ENCODE measurements at places on chromosomes 2 and 18.

- DNase-seq: no peak
These were observed 46.2 kb upstream of the CCDC141 start for GRCh38 chr2:179096090-179096489.

GRCh38 chr18:24846138-24846537, 385.7 kb downstream of the HRH4 start:
- no peak for DNase-seq

DNA sequence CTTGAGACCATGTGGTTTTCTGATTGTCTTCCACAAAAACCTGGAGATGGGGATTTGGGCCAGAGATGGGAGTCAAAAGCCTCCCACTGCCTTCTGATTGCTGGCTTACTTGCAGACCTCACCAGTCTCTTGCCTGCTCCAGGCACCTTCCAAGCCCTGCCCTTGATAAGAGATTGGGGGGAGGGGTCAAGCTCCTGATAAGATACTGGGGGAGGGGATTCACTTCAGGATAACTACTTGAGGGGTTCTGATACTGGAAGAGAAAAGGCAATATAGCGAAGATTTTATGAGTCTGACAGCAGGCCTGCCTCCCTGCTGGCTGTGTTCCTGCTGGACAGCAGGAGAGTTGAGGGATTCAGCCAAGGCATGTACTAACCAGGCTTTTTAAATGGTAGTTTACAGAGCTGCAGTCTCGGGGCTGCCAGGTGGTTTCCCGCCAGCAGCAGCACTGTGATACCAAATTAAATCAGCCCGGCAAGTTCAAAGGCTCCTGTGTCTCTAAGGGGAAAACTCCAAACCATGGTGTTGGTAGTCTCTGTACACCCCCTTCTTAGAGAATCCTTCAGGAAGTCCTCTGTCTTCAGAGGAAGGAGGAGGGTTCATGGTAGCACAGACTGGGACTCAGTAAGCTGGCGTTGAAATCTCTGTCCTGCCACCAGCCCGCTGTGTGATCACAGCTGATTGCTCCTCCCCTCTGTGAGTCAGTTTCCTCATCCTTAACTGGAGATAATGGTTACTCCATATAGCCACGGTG, 58.3 kb downstream of the FBXO36 start:
- DNase-seq: peak; percentile 92

DNA sequence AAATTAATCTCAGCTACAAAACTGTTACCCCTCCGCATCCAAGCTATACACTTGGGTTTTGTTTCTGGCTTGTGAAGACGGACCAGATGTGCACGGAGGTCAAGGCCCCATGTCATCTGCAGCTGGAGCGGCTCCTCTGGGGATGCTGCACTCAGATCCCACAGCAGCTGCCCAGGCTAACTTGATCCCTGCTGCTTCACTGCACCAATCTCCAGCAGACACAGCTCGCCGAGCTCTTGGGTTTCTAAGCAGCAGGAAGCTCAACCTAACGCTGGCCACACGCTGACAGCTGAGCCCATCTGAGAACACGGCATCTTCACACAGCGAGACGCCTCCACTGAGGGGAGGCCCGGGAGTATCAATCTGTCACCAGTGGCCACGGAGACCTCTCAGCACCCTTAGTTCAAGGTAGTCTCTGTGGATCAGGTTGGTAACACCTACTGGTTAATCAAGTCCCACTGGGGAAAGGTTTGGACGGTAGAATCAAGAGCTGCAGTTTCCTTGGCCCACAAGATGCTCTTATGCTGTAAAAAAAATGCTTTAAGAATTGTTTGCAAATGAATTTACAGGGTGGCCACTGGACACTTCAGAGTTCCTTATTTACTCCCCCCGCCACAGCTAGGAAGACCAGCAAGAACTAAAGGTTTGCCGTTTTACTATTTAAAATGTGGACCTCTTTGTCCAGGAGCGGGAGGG, 67.5 kb downstream of the EMILIN2 start:
- DNase-seq: no peak

- no peak for DNase-seq
These were observed 274.8 kb downstream of the HDAC4 start for GRCh38 chr2:239125726-239126675.

DNA sequence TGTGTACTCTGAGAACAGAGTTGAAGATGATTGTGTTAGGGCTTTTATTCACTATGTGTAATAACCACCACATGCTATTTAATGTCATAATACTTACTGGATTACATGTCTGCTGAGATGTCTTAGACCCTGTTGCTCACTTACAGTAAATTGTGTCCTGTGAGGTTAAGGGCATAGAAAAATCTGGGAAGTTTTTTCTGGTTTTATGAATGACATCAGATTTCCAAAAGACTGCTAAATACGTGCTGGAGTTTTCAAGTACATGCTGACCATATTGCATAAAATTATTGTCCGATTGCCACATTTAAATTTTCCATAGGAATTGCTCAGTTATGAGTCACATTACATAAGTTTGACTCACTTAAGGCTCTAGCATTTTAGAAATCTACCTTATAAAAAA, 96.7 kb upstream of the COL5A2 start:
- no peak for DNase-seq

DNA sequence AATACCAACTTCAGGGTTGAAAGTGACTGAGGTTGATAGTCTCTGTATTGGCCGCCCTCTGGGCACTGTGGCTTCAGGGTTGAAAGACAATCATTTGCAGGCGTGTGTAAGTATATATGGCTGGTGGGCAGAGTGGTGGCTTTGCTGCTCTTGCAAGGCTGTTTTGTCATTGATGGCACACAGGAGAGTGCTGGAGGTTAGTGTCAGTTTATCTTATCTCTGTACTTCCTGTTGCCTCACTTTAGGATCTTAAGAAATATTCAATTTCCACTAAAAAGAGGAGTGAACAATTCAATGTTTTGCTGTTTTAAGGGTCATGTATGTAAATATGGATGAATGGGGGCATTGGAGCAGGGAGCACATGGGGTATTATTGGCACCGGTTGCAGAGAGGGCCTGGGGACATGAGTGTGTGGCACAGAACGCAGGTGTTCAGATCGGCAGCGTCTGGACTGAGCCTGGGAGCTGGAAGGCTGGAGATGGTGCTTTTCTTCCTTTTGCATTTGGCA, 51.5 kb downstream of the NCK2 start:
- DNase-seq: no peak

Data from SK-N-DZ (cell line).